ENCODE measurements at places on chromosomes 11 and 22. TPM values are rescaled to one million over a fixed set of nuclear protein-coding genes. Genes with fewer than 3 reads are reported as not detected.

GRCh38 chr11:10454878-10455631 is at the start of gene AMPD3:
Gene AMPD3 (plus strand): TSS chr11:10455264. CDS start chr11:10461520, 6,256 bp downstream.
- peak; percentile 70 for DNase-seq

GRCh38 chr22:32323513-32324164 is 34.0 kb upstream of the RFPL3 start:
- no peak for DNase-seq

Gene TXNRD2
- total RNA-seq: 16.4 TPM

Gene KCNE3
- 0.18 TPM for total RNA-seq

- DNase-seq: no peak
These were observed 165.1 kb upstream of the NCAM1 start for GRCh38 chr11:112795911-112796649.

DNA sequence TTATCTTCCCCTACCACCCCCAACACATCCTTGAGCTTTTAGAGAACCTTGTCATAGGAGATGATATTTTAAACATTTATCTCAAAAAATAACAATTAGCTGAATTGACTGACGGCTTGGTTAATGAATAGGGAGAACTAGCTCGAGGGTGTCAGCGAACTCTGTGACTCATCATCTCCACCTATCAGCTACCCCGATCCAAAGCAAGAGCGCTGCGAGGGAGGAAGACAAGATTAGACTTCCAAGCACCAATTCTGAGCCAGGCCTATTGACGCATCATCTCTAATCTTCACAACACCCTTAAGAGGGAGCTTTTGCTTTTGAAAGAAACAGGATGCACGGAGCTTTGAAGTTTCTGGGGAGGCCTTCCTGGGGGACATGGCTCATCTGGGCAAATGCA is 51.0 kb upstream of the GALNT18 start:
- DNase-seq: no peak

GRCh38 chr11:75229466-75229865 is 11.1 kb upstream of the TPBGL start:
- no peak for DNase-seq

DNA sequence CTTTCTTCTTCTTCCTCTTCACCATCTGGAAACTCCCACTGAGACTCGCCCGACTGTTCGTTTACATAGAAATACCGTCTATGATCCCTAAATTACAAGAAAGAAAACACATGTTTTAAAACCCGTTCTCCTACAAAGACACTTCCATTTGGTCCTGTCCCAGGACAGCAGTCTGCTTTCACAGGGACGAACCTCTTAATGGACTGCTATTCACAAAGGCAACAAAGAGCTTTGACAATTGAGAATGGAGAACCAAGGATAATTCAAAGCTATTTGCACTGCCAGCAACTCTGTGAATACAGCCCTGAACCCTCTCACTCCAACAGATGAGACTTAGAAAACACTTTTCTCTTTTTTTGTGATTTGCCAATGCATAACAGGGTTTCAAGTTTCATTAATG is 16.3 kb upstream of the AGBL2 start:
- no peak for DNase-seq

DNA sequence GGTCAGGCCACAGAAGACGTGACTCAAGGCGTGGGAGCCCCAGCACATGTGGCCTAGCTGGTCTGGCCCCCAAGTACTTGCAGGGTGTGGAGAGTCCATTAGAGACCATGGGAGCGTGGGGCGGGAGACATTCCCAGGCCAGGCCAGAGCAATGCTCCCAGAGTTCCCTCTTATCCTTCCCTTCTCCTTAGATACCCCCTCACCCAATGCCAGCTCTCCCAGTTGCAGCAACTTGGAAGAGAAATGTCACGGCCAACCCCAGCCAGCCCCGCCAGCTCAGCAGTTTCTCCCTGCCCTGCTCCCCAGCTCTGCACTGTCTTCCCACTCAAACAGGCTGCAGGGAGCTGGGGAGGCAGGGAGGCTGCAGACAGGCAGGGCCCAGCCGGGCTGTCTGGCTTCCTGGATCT is 65.4 kb upstream of the TSPAN18 start:
- DNase-seq: peak; percentile 1

Gene VPS51
- 336 TPM for total RNA-seq

DNA sequence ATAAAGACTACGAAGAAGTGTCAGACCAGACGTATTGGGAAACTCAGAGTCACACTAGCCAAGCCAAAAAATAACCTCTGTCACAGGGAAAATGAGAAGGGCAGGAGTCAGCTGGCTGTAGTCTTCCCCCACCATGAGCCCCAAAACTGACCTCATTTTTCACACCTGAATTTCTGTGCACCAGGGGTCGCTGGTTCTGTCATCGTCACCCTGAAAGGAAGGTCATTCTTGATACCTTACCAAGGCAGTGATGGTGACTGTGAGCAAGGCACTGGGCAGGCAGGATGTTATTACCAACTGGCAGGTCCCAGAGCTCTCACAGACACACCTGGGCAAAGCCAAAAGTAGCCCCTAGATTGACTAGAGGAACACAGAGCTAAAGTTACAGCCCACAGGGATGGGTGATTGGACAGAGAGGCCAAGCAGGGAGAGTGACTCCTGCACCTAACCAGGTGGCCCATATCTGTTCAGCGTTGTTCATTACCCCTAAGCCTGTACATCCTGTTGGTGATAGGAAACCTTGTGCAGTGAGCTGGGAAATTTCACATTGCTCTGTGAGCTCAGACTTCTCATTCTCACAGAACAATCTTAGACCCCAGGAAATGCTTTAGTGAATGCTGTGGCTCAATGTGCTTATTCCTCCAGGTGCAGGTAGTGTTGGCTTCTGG is 32.3 kb upstream of the OR56A1 start:
- no peak for DNase-seq

Gene RIN1
- total RNA-seq: 10.1 TPM

Gene RBFOX2
- 85.8 TPM for total RNA-seq

DNA sequence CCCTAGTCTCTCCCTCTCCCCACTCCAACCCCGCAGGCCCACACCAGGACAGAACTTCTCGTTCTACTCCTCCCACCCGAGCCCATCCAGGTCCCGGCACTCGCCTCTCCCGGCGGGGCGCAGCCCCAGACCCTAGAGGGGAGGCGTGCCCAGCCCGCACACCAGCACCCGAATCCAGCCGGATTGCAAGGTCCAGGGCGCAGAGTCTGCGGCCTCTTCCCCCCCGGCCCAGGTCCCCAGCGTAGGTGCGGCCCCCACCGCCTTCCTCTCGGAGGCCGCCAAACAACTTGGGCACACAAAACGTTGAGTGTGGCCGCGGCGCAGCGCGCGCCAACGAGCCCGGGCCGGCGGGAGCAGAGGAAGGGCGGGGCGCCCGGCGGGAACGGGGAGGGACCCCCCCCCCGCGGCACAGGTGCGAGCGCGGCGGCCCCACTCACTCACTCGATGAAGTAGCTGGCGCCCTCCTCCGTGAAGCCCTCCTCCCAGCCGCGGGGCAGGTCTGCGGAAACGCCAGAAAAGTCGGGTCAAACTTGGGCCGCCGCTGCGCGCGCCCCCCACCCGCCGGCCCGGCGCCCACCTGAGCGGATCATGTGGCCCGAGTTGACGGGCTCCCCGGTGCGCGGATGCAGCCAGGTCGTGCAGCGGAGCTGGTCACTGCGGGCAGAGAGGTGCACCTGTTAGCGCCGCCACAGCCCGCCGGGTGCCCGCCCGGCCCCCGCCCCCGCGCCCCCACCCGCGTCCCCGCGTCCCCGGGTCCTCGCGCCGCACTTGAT is 480 bp downstream of the PLEKHA7 start:
- no peak for DNase-seq

- no peak for DNase-seq
These were observed 370.6 kb upstream of the MPPED2 start for GRCh38 chr11:30956751-30957150.

Gene ARSA
- total RNA-seq: 30.3 TPM

GRCh38 chr11:35747668-35748067 is 85.1 kb downstream of the TRIM44 start:
- no peak for DNase-seq

GRCh38 chr11:18731949-18732821 is 6.2 kb upstream of the IGSF22 start:
- DNase-seq: peak; percentile 53

Gene LDHAL6A
- not detected for total RNA-seq

- no peak for DNase-seq
These were observed 35.8 kb downstream of the INSC start for GRCh38 chr11:15150507-15150906.

GRCh38 chr11:77303328-77303727 is 1.8 kb upstream of the GDPD4 start:
- no peak for DNase-seq
